ENCODE measurements at places on chromosomes 12 and 14.

- no peaks in the 10 kb centered on the region for H3K36me3 ChIP-seq
- no peaks in the 10 kb centered on the region for H3K4me1 ChIP-seq
- H3K27me3 ChIP-seq = peaks cover 21% of the 10 kb centered on the region
- H3K27ac ChIP-seq = no peak overlapping the region
- no peak for DNase-seq
Measured at GRCh38 chr14:36495666-36496065, 24.4 kb downstream of the NKX2-1 start.

DNA sequence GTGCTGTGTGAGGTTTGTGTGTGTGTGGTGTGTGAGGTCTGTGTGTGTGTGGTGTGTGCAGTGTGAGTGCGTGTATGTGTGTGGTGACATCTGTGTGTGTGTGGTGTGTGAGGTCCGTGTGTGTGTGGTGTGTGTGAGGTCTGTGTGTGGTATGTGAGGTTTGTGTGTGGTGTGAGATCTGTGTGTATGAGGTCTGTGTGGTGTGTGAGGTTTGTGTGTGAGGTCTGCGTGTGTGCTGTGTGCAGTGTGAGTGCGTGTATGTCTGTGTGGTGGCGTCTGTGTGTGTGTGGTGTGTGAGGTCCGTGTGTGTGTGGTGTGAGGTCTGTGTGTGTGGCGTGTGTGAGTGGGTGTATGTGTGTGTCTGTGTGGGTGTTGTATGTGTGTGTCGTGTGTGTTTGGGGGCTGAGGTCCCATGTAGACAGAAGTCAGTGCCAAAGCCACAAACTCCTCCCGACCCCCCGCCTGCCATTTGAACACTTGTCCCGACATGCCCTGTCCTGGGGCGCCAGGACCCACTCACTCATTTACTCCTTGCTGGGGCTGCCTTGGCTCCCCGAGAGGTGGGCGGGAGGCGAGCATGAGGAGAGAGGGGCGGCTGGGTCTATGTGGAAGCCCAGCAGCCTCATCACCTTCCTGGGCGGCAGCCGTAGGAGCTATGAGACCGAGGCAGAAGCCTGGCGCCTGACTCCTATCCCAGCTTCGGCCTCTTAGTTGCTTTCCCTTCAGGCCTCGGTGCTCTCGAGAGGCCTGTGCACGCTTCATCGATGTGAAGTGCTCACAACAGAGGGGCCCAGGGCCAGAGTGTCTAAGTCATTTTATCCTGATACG lies 20.5 kb downstream of the RILPL1 start:
- H3K4me1 ChIP-seq = no peaks in the 10 kb centered on the region
- no peak overlapping the region for H3K27ac ChIP-seq
- H3K27me3 ChIP-seq = no peaks in the 10 kb centered on the region
- no peak overlapping the region for H3K4me3 ChIP-seq

DNA sequence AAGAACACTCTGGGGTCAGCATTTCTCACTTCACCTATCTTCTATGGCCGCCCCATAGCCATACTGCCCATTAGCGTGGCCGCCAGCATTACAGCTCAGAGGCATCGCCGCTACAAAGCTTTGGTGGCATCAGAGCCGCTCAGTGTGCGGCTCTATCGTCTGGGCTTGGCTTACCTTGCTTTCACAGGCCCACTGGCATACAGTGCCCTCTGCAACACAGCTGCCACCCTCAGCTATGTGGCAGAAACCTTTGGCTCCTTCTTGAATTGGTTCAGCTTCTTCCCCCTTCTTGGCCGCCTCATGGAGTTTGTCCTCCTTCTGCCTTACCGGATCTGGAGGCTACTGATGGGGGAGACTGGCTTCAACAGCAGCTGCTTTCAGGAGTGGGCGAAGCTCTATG lies 2.6 kb downstream of the DNAJC22 start:
- no peak overlapping the region for H3K27ac ChIP-seq
- peaks cover 25% of the 10 kb centered on the region for H3K4me1 ChIP-seq
- peaks cover 64% of the 10 kb centered on the region for H3K27me3 ChIP-seq
- no peaks in the 10 kb centered on the region for H3K36me3 ChIP-seq
- no peak overlapping the region for H3K4me3 ChIP-seq
- DNase-seq = no peak

DNA sequence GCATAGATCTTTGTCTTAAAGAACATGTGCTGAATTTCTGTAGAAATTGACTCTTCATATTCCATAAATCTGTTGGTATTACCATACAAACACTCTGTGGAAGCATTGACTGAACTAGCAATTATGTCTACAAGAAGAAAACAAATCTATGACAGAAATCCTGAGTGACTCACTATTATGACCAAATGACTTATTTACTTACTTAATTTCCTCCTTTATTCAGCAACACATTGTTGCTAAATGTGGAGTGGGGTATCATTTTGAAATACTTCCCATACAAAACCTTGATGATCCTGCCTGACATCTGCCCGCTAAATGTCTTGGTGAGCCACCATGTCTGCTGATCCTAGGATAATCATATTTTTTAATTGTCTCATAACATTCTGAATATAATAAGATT lies 99.1 kb upstream of the SLCO1C1 start:
- no peak overlapping the region for H3K27ac ChIP-seq
- no peaks in the 10 kb centered on the region for H3K27me3 ChIP-seq
- no peaks in the 10 kb centered on the region for H3K36me3 ChIP-seq
- no peak for DNase-seq
- H3K4me1 ChIP-seq = no peaks in the 10 kb centered on the region

- no peaks in the 10 kb centered on the region for H3K36me3 ChIP-seq
- peaks cover 23% of the 10 kb centered on the region for H3K27me3 ChIP-seq
- no peak for DNase-seq
- H3K27ac ChIP-seq = no peak overlapping the region
Measured at GRCh38 chr14:67410313-67410712, 1.7 kb downstream of the PLEK2 start.

- H3K27ac ChIP-seq = no peak overlapping the region
- no peak overlapping the region for H3K4me3 ChIP-seq
- H3K4me1 ChIP-seq = no peaks in the 10 kb centered on the region
Measured at GRCh38 chr12:91347481-91348214, 165.0 kb upstream of the DCN start.

DNA sequence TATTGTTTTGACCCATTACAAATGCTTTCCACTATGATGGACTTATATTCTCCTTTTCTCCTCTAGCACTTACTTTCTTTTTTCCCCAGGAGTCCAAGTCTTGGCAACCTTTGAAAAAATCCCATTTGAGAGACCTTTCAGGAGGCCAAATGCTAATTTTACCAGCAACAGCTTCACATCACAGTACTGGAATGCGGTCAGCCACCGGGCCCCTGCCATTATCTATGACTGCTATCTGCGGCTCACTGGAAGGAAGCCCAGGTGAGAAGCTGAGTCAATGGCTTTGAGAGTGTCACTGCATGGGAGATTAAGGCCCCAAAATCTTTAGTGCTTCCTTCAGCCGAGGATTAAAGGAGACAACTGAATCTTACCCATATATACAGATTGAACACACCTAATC lies 64.2 kb downstream of the ERGIC2 start:
- H3K4me1 ChIP-seq = peaks cover 12% of the 10 kb centered on the region
- no peak for DNase-seq
- peaks cover 3% of the 10 kb centered on the region for H3K36me3 ChIP-seq
- no peaks in the 10 kb centered on the region for H3K27me3 ChIP-seq
- no peak overlapping the region for H3K4me3 ChIP-seq

DNA sequence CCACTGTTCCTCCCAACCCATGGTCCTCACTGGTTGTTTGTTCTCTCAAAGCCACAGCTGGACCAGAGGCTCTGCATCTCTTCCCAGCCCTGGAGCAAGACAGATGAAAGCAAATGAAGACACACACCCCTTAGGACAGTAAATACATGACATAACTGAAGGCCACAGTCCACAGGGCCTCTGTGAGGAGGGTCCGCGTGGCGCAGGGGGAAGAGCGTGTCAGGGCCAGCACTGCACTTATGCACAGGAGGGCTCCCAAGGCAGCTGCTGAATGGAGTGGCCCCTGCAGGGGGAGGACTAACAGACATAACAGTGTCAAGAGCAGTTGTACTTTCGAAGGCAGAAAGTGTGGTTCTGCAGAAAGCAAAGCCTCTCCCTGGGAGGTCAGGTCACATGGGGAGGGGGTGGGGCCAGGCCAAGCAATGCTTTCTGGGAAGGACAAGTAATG lies 79.9 kb downstream of the CHGA start:
- no peaks in the 10 kb centered on the region for H3K27me3 ChIP-seq
- H3K36me3 ChIP-seq = peaks cover 4% of the 10 kb centered on the region
- H3K4me1 ChIP-seq = peaks cover 18% of the 10 kb centered on the region
- DNase-seq = no peak
